ENCODE measurements at places on chromosomes 3 and 15.

- DNase-seq = no peak
Measured at GRCh38 chr3:34377961-34378360, 579.5 kb downstream of the PDCD6IP start.

DNA sequence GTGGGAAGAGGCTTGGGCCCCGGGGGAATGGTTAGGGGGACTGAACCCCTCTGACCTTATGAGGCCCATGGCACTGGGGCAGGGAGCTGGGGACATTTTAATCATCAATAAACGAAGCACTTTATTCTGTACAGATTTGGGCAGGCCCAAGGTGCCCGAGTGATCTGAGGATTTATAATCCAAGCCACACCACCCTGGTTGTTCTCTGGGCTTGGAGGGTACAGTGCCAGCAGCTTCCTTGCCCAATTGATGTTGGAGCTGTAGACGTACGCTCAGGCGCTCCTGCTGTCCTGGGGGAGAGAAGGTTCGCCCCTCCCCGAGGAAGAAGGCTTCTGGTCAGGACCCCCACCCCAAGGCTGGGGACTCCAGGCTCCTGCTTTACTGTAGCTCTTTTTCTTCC is 12.5 kb downstream of the ZBTB47 start:
- DNase-seq = no peak

GRCh38 chr3:69386556-69387385 is 883 bp upstream of the FRMD4B start:
- no peak for DNase-seq

DNA sequence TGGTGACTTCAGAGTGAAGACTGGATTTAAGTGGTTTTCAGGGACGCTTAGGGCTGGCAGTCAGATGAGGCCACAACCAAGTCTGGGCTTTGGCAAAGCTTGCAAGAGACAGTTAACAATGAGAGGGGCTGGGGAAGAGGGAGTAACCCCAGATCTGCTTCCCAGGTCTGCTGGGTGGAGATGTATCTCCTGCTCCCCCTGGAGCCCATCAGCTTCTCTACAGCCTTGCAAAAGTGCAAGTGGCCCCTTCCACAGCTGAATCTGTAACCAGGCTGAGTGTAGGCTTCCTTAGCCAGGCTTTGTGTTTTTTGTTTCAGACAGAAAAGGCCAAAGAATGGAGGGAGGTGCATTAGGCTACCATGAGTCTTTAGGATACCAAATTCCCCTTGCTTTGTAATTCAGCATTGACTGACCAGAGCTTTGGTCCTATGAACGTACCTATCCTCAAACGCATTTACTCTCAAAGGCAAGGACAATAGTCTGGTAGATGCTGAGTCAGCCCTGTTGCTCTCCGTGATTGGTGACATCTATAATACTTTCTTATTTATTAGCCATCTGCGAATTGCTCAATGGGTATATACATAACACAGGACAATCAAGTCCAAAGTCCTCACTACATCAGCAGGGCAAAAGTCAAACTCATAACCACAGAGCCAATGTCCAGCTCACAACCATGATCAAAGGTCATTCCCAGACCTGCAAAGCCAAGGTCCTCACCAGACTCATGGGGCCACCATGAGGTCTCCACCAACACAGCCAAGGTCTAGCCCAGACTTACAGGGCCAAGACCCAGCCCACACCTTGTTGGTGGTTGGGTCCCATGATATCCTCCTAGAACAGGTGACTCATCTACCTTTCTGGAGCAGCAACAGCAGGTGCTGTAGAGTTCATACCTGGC is 17.1 kb downstream of the CCDC13 start:
- DNase-seq = peak; percentile 49

- DNase-seq = no peak
Measured at GRCh38 chr3:184669578-184669977, 42.3 kb downstream of the MAGEF1 start.

- no peak for DNase-seq
Measured at GRCh38 chr15:31792611-31793199, 237.6 kb upstream of the CHRNA7 start.

DNA sequence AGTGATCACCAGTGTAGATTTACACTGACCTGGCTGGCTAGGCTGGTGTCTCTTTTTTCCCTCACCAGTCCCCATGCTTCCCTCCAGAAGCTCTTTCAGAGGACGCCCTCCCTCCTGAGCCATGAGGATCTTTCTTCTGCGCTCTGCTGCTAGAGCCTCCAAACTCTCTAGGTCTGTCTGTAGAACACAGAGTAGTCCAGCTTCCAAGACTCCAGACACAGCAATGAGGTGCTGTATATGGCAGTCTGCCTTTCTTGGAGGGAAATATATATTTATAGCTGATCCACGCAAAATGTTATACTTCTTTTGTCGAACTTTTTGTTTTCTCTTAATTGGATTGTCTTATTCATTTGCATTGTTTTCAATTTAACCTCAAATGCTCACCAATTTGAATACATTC is 1121.8 kb downstream of the ROBO2 start:
- DNase-seq = no peak

GRCh38 chr3:149771652-149772271 is 19.5 kb upstream of the COMMD2 start:
- DNase-seq = peak; percentile 36

DNA sequence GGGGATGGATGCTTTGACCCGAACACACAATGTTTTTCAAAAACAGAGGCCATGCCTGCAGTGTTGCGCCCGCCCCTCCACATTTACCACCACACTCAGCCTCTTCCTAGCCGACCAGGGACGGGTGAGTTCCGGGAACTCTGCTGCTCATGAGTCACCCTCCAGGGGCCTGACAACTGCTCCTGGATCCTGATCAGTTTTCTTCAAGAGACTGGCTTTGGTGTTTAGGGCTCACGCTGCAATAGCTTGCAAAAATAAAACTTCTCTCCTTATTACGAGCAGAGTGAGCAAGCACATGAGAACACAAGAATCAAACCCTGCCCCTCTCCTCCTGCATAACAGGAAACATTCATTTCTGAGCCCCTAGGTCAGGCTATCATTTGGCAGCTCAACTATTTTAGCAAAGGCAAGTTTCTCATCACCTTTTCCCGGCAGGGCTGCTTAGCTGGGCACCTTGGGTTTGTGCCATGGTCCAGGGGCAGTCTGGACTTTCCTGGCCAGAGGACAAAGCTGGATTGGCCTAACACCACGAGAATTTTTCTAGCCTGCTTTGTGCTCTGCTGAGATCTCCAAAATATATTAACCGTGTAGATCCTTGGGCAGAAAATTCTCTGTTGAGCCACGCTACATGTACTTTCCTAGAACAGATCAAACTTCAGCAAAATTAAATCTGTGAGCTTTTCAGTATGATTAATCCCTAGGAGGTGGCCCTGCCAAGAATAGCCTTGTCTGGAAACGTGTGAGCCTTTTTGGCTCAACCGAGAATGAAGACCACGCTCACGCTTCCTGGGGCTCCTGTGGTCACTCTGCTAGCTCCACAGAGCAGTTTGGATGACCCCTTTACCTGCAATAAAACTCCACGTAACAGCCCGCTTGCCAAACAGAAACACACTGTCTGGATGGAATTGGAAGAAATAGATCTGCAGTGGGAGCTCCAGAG is 52.7 kb upstream of the SPATA12 start:
- no peak for DNase-seq

- DNase-seq = no peak
Measured at GRCh38 chr3:114558271-114558670, 264.4 kb downstream of the TIGIT start.

DNA sequence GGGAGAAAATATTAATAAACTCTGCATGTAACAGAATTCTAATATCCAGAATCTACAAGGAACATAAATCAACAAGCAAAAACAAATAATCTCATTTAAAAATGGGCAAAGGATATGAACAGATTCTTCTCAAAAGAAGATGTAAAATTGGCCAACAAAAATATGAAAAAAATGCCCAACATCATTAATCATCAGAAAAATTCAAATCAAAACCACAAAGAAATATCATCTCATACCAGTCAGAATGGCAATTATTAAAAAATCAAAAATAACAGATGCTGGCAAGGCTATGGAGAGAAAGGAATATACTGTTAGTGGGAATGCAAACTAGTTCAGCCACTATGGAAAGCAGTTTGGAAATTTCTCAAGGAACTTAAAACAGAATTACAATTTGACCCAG is 150.7 kb upstream of the TRIM42 start:
- no peak for DNase-seq

DNA sequence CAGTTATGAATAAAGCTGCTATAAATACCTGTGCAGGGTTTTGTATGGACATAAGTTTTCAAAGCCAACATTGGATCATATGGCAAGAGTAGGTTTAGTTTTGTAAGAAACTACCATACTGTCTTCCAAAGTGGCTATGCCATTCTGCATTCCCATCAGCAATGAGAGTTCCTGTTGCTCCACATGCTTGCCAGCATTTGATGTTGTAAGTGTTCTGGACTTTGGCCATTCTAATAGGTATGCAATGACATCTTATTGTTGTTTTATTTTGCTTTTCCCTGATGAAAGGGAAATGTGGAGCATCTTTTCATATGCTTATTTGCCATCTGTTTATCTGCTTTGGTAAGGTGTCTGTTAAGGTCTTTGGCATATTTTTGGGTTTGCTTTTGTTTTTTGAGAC is 22.2 kb upstream of the BLM start:
- no peak for DNase-seq

GRCh38 chr15:29285386-29285785 is 15.8 kb upstream of the NSMCE3 start:
- DNase-seq = no peak

All from activated naive CD4-positive, alpha-beta T cell treated with anti-CD3 and anti-CD28 coated beads, Interleukin-2, amount 10 ng/mL, durations not matched to agents 7 days and 5 days (primary cell).